ENCODE measurements at places on chromosomes 6 and 20.

DNA sequence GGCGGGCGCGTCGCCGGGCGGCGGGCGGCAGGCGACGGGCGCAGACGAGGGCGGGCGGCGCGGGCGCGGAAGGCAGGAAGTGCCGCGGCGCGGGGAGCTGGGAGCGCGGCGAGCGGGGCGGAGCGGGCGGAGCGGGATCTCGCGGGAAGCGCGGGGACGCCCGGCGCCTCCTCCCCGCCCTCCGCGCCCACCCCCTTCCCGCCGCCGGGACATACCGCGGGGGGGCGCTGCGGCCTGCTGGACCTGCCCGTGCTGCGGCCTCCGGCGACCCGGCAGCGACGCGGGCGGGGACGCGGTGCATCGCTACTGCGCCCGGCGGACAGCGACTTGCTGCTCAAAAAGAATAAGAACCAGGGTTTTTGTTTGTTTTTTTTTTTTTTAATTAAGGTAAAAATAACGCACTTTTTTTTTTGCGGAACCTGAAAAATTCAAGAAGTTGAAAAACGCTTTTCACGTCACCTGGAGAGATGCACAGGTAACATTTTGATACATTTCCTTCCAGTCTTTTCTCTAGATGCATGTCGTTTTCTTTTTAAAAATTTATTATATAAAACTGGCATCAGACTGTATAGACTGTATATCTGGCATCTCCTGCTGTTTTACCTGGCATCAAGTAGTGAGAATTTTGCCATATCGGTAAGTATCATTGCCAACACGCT lies at the start of gene CENPB:
TSS of gene CENPB (minus strand) at position 76 of the 659 bp plus-strand sequence. CDS start 257 bp downstream, outside the sequence.
- peak; percentile 57 for DNase-seq

- DNase-seq, result no peak
Observed at GRCh38 chr6:52493669-52494068, 73.5 kb downstream of the EFHC1 start.

- no peak for DNase-seq
Observed at GRCh38 chr20:8815208-8815607, 253.7 kb upstream of the PLCB4 start.

- no peak for DNase-seq
Observed at GRCh38 chr20:37072293-37073196, 23.3 kb downstream of the RBL1 start.

GRCh38 chr20:43923322-43923721 lies 8.7 kb downstream of the TOX2 start:
- no peak for DNase-seq

DNA sequence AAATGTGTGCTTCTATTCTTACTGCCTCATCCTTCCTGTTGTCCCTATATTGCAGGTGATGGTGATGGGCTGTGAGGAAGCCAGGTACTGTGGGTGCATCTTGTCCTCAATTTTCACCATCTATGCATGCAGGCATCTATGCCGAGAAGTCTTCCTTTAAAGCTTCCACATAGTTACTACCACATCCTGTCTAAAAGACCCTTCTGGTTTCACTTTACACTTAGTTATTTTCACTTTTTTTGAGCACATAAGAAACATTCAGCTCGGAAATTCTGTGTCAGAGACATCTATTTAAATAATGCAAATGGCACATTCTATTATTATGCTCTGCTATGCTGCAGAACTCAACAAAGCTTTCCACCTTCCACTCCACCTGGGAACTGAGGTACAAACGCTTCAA lies 28.2 kb upstream of the FABP7 start:
- DNase-seq, result no peak

DNA sequence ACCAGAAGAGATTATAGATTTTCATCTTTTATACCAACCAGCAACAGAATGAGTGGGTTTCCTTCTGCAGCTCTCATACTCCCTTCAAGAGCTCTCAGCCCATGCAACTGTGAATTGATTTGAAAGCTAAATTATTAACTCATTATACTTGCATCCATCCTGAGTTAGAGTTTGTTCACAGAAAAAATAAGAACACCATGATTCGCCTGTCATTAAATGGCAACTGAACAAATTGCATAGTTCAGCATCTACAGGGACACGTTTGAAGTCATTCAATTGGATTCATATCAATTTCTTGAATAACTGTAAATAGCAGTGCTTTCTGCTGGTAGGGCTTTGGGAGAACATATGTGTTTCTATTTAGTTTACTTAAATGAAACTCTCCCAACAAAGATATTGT lies 65.7 kb downstream of the NKAIN2 start:
- DNase-seq, result no peak

DNA sequence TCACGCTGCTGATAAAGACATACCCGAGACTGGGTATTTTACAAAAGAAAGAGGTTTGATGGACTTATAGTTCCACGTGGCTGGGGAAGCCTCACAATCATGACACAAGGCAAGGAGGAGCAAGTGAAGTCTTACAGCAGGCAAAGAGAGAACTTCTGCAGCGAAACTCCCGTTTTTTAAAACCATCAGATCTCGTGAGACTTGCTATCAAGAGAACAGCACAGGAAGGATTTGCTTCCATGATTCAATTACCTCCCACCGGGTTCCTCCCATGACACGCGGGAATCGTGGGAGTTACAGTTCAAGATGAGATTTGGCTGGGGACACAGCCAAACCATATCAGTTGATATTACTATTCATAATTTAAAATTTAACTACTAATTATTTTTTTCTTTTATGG lies 157.3 kb upstream of the ATXN1 start:
- DNase-seq, result no peak

DNA sequence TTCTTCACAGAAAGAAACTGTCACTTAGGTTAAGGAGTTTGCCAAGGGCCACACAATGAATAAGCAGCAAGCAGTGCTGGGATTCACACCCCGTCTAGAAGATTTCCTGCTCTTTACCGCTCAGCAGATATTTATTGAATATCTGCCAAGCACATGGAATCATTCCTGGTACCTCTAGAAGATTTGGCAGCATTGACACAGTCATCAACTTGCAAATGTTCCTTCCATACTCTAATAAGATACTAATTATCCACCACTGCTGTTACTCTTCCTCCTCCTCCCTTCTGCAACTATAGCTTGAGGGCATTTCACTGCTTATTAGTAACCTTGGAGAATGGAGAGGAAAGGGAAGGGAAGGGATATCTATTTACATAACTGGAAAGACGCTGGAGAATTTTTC lies 13.0 kb downstream of the MOXD1 start:
- DNase-seq, result no peak

DNA sequence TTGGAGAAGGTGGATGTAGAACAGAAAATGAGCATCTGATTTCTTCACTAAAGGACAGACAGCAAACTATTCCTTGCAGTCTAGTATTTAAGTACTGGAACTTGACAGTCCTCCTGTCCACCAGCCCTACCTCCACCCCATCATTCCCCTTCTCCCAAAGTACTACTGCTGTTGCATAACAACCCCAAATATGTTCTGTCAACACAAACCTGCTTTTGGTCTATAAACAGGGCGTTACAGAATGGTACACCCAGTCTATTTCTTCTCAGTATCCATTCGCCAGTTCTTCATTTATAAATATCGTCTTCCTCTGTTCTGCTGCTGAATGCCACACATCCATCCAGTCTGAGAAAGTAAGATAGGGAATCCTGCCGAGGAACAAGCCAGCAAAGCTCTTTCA lies 27.7 kb upstream of the SLC22A1 start:
- DNase-seq, result no peak

DNA sequence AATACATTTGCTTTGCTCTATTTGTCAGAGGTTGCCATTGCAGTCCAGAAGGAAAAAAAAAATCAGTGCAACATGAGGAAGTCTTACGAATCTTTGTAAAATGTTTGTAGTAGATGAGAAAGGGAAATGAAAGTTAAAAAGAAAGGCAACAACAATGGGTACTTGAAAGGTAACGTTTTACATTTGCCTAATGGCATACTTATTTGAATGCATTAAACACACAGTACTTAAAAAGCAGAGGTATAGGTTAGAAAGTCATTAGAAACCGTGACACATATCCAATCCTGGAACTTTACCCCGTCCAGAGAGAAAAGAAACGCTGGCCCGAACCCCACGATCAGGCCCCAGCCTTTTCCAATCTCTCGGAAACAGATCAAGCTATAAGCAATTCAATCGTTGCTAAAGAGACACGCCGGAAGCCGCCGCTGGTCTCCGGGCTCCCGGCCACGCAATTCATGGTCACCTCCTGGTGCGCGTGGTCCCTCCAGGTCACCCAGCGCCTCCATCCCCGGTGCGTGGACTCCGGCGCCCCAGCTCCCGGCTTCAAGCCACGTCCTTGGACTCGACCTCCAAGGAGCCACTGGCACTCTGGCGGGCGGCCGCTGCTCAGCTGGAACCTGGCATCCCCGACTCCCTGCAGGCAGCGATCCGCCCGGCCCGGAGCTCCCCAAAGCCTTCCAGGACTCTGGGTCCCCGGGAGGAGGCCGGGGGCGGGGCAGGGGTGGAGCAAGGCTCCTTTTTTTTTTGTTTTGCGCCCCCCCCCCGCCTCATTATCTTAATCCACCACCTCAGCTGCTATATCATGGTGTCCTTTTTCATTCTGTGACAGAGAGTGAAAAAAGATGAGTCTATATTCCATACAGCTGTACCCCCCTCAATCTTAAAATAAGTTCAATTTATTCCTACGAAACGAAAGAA lies at the start of gene SLC18B1:
TSS of gene SLC18B1 (minus strand) at position 687 of the 918 bp plus-strand sequence. CDS start at position 506, 181 bp downstream.
- DNase-seq, result peak; percentile 84

GRCh38 chr6:62285612-62286469 lies at the start of gene KHDRBS2:
Gene KHDRBS2 (minus strand): TSS chr6:62286225.
- peak; percentile 84 for DNase-seq

DNA sequence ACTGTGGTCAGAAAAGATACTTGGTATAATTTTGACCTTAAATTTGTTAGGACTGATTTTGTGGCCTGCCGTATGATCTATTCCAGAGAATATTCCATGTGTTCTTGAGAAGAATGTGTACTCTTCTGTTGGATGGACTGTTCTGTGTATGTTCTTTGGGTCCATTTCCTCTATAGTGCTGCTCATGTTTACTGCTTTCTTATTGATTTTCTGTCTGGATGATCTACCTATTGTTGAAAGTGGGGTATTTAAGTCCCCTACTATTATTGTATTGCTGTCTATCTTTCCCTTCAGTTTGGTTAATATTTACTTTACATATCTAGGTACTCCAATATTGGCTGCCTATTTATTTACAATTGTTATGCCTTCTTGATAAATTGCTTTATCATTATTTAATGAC lies 298.4 kb downstream of the BCKDHB start:
- no peak for DNase-seq

GRCh38 chr6:46116289-46116688 lies 13.5 kb upstream of the ENPP4 start:
- no peak for DNase-seq

- no peak for DNase-seq
Observed at GRCh38 chr6:39296745-39297640, 17.2 kb downstream of the KCNK17 start.

DNA sequence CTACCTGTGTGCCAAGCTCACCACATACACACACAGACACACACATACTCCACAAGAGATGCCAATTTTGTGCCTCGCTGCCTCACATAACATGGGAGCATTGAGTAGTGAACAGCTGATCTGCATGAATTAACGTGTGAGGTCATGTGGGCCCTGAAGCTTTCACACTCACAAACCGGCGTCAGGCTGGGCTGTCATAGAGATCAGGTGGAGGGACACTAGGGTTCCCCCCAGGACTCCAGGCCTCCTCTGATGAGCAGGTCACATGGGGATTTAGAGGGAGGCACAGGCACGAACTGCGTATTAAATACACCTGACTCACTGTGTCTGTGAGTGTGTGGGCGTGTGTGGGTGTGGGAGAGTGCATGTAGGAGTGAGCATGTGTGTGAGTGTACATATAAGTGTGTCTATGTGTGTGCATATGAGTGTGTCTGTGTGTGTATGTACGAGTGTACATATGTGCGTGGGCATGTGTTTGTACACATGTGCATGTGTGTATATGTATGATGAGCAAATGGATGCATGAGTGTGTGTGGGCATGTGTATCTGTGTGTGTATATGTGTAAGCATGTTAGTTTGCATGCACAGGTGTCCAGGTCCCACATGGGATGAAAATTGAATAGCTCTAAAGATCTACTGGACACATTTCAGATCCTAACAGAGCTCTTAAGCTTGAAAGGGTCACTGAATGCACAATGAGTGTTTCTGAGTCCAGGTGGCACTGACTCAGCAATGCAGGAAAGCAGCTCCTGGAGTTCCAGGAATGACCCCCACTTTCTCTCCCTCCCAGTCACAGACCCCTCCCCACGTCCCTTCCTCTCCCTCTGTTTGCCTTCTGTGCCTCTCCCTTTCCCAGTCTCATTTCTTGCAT lies 336.6 kb downstream of the PREX1 start:
- no peak for DNase-seq

- no peak for DNase-seq
Observed at GRCh38 chr6:34984416-34984815, 95.4 kb downstream of the ANKS1A start.

DNA sequence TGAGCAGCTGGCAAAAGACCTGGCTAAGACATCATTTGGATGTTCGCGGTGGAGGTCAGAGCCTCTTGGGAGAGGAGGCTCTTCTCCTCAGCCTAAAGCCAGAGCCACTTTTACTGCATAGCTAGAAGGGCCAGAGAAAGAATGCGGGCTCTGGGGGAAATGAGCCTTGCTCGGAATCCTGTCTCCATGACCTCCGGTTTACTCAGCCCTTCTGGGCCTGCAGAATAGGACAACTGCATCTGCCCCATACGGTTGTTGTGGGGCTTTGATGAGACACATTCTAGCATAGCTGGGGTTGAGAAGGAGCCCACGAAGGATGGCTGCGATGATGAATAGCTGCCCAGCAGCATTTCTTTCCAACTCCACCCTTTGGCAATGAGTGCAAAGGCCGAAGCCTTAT lies 115.0 kb upstream of the SLC22A23 start:
- no peak for DNase-seq

DNA sequence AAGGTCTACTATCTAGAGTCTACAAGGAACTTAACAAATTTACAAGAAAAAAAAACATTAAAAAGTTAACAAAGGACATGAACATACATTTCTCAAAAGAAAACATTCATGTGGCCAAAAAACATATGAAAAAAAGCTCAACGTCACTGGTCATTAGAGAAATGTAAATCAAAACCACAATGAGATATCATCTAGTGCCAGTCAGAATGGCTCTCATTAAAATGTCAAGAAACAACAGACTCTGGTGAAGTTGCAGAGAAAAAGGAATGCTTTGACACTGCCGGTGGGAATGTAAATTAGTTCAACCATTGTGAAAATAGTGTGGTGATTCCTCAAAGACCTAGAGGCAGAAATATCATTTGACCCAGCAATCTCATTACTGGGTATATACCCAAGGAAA lies 48.3 kb downstream of the OGFRL1 start:
- DNase-seq, result no peak

DNA sequence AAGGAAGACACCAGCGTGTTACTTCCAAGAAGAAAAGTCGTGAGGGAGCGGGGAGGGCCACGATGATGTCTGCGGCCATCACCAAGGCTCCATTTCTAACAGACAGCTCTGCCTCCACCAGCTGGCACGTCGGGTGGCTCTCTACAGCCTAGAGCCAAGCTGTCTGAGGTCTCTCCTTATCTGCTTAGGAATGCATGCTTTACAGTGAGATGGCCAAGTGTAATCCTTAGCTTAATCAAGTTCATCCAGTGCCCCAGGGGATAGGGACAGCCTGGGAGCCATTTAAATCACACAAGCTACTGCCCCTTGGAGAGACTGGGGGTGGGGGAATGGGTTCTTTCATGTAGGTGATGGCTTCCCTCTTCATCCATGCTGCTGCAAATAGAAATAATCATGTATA lies 213.8 kb upstream of the CST7 start:
- no peak for DNase-seq

GRCh38 chr6:98875375-98875774 lies 41.0 kb downstream of the POU3F2 start:
- DNase-seq, result no peak

Measured in right kidney (tissue), 9 donors.